ENCODE measurements at places on chromosomes 5 and 9. TPM values are rescaled to one million over a fixed set of nuclear protein-coding genes. Genes with fewer than 3 reads are reported as not detected.
A peak's percentile ranks its signal among the peaks of the same experiment; 100 is the strongest.

DNA sequence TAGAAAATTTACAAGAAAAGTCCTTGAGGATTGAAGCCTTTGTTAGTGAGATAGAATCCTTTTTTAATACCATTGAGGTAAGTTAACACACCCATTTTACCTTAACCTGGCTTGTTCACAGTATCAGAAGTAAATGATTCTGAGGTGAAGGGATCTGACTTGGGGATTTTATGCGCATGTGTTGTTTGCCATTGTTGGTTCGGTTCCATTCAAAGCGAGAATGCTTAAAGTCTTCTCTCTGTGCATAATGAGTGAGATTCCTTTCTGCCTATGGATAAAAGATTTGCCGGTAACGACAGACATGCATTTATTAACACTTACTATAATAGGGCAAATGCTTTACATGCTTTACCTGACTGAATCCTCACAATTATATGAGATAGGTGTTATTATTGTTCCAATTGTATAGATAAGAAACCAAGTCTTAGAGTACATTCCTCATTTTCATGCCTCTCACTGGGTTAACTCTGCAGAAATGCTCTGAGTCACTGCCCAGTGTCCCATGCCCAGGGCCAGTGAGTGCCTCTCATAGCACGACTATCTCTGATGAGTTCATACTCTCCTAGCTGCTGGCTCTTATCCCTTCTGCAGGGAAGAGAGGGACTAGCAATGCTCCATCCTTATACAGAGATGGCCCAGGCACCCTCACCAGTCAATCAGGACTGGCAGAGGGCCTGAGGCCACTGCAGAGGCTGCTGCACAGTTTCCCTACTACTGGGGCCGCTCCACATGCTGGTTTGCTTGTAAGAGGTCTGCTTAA is 54.4 kb downstream of the CMYA5 start:
- no peak for DNase-seq

The RANBP3L gene
- not detected for total RNA-seq

DNA sequence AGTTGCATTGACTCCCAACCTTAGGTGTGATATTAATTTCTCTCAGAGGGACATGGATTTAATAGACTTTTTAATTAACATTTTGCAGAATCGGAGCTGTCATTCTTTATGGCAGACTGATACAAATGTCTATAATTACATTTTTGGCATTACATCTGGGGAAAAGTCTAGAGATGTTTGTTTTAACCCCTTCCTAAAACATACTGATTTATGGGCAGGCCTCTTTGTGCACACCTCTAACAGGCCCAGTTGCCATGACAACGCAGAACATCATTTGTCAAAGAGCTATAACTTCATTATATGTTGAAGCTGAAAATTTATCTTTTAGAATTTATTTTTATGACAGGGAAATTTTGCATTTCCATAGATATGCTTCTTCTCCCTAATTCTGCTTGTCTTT is 158.5 kb downstream of the NTRK2 start:
- DNase-seq = no peak

The FGFR4 gene
- total RNA-seq = 13.7 TPM

DNA sequence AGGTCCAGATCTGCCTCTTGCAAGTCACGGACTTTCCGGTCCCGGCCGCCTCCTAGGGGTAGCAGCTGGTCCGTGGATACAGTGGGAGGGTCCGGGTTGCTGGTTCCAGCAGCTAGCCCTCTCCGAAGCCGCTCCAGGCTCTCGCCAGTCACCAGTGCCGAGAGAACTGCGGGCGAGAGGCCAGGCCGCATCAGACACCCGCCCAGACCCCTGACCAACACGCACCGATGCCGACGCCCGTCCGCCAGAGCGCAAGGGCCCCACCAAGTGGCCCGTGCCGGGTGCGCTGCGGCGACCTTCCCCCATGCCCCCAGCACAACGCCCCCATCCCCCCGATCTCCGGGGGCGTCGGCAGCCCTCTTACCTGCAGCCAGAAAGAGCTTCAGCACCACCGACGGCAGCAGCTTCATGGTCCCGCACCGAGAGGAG is 470 bp downstream of the HBEGF start:
- peak; percentile 55 for DNase-seq

The CD180 gene
- not detected for total RNA-seq

GRCh38 chr5:52710972-52711596 is 76.6 kb upstream of the ITGA1 start:
- no peak for DNase-seq

- no peak for DNase-seq
Observed at GRCh38 chr9:109886617-109887016, 106.6 kb downstream of the PALM2AKAP2 start.

The DNAI1 gene
- not detected for total RNA-seq

DNA sequence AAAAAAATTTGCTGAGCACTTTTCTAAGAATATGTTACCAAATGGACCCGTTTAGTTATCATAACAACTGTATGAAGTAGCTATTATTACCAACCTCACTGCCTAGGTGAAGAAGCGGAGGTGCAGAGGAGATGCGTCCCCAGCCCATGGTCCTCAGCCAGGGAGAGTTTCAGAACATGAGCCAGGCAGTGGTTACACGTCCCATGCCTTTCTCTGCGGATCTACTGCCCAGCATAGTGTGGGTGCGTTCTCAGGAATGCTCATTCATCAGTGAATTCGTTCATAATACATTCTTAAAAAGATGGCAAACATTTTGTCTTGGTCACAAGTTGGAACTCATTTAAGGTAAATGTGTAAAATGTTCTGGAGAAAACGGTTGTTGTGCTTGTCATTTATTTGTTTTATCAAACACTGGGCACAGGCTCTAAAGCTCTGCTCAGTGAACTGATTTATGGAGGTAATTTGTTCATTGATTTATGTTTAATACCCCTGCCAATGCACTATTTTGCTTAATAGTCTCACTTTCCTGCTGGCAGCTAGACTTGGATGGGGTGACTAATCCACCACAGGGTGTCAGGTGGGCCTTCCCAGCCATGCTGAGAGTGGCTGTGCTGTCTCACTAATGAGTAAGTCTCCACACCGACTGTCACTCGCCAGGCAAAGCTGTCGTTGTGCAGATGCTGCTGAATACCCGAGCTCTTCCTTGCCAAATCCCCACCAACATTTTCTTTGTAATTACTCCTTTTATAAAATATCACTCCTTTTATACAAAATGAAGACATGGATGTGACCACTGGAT is 248.8 kb downstream of the TENT4A start:
- no peak for DNase-seq

GRCh38 chr9:133990366-133991213 is 1.5 kb downstream of the VAV2 start:
- DNase-seq = no peak

DNA sequence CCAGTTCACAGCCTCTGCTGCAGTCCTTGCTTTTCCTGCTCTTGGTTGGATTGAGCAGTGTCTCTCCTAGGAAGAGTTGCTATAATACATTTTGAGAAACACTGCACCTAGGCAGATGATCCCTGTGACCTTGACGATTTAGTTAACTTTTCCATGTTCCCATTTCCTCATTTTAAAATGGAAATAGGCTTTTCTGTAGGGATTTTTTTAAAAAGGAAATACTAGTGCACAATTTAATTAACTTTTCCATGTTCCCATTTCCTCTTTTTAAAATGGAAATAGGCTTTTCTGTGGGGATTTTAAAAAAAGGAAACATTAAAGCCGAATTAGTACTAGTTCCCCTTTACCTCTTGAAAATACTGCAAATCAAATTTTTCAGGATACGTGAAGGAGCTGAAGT is 4.7 kb downstream of the ATP6V0E1 start:
- DNase-seq = no peak

GRCh38 chr9:112884721-112885120 is 6.0 kb downstream of the SLC46A2 start:
- DNase-seq = no peak

The QRFP gene
- not detected for total RNA-seq

DNA sequence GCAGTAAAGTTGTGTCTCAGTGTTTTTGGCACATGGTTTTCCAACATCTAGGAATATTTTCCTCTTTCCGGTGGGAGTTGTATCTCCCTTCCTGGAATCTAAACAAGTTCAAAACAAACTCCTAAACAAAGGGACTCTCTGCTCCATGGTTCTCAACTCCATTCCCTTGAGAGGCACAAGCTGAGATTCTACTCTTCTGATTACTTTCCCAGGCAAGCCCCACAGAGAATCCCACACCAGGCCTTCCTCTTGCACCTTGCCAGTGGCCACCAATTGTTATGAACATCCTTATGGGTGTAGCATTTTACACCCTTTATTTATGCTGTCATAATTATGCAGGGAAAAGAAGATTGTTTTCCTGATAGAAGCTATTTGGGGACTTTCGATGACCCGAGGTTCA is 25.8 kb upstream of the SH3TC2 start:
- no peak for DNase-seq

- DNase-seq = no peak
Observed at GRCh38 chr9:90939351-90939750, 137.7 kb downstream of the SYK start.

DNA sequence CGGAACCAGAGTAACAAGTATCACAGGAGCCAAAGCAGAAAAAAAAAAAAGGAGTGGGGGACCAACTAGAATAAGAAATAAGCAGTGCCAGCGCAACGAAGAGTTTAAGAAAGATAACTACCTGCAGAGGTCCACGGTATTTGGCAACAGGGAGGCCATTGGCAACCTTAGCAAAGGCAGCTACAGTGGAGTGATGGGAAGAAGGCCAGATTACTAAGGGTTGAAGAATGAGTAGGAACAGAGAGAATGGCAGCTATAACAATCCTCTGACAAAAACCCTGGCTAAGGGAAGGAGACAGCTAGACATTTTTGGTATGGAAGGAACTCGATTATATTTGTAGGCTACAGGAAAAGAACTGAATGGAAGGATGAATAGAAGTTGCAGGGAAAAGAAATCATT is 93.4 kb upstream of the DMAC1 start:
- DNase-seq = peak; percentile 66

The TMEM215 gene
- not detected for total RNA-seq

GRCh38 chr9:36728651-36729520 is 156.2 kb downstream of the MELK start:
- DNase-seq = peak; percentile 29

GRCh38 chr9:114906922-114907571 is 23.3 kb downstream of the TNFSF8 start:
- DNase-seq = peak; percentile 2

DNA sequence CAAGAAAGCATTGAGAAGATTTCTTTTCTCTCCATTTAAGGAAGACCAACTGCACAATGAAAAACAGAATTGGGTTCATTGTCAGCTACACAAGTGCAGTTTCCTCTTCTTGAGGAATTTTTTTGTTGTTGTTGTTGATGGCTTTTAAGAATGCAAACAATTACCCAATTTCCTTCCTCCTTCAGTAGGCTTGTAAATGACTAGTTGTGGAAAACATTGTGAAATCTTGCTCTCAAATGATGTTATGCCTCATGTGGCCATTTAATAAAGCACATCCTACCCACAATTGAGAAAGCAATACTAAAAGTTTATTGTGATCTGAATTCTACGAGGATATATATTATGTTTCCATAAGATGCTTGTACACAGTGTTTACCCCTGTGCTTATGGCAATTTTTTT is 171.6 kb downstream of the FAM174A start:
- no peak for DNase-seq

DNA sequence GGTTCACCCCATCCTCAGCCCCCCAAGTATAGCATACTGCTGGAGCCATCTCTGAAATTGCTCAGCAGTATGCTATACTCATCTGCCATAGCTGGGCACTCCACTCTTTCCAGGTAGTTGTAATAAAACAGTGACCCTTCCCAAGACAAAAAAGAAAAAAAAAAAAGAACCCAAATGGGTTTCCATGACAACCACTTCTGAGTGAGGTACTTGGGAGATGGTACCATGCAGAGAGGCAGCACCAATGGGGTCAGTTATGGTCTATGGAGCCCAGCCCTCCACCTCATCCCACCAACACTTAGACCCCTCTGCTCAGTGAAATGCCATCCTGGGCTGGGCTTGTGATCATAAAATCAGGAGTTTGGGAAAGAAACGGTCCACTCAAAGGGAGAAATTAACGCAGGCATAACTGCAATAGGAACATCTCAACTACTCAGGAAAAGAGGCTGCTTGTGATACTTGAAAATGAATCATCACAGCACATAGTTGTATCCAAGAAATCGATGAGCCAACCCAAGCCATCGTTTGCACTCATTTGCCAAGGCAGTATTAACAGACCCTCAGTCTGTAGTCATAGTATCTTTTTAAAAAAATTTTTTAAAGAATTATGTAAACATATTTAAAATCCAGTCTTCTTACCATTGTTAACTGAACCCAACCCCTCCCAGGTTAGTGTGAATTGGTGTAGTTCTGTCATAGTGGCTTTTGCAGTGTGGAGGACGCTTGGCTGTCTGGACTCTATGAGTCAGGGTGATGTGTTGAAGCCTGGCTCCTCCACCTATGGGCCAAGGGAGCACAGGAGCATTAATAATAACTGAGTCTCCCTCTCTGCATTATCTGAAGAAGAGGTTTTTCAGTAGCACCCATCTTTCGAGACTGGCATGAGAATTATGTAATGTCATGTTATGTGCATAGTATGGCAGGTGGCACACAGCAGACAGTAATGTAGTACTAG is 402.7 kb downstream of the SPOCK1 start:
- DNase-seq = no peak

- peak; percentile 33 for DNase-seq
Observed at GRCh38 chr9:74953235-74953751, 581 bp upstream of the C9orf40 start.

The BASP1 gene
- not detected for total RNA-seq

- DNase-seq = no peak
Observed at GRCh38 chr9:130703501-130703900, 9.9 kb downstream of the EXOSC2 start.

DNA sequence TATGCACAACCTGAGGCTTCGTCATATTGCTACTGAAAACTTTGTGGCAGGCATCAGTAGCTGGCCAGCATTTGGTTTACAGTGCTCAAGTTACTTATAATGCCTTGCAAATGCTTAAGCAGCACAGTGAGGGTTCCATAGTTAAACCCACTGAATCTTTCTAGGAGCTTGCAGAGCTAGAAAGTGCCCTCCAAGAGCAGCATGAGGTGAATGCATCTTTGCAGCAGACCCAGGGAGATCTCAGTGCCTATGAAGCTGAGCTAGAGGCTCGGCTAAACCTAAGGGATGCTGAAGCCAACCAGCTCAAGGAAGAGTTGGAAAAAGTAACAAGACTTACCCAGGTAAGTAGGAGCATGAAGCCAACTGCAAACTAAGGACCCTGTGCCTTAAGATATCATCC is 60.9 kb downstream of the CNTRL start:
- DNase-seq = no peak

- no peak for DNase-seq
Observed at GRCh38 chr9:120942186-120943001, 15.8 kb upstream of the TRAF1 start.

DNA sequence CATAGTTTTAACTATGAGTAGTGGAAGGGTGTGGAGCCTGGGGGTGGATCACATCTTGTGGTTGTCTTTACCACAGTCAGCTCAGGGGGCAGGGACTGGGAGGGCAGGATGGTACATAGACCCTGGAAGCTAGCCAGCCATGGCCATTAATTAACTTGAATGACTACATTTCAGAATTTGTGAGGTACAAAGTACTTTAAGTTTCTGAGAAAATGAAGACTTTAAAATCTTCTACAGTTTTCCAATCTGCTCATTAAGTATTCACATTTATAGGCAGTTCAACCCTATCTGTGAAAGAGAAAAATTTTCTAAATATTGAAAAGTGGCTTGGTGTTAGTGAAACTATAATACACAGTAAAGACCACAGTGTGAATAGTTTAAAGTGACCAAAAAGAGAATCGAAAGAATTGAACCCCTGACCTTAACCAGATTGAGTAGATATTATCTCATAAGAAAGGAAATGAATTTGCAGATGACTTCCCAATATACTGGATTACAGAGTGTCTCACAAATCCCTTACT is 234.2 kb upstream of the MEF2C start:
- DNase-seq = no peak

The GPR150 gene
- not detected for total RNA-seq

The UBAC1 gene
- 104 TPM for total RNA-seq

- no peak for DNase-seq
Observed at GRCh38 chr5:39270225-39270848, 51.0 kb upstream of the FYB1 start.
